ENCODE measurements at places on chromosomes 7 and 10. TPM values are rescaled to one million over a fixed set of nuclear protein-coding genes. Genes with fewer than 3 reads are reported as not detected.
A peak's percentile ranks its signal among the peaks of the same experiment; 100 is the strongest.

GRCh38 chr10:28470873-28471651 lies 61.9 kb upstream of the WAC start:
- no peak for DNase-seq

- no peak for DNase-seq
These were observed 22.0 kb upstream of the BMPR1A start for GRCh38 chr10:86734207-86734988.

The TMEM140 gene
- 11.6 TPM for total RNA-seq

GRCh38 chr7:139232377-139232717 lies 1.3 kb downstream of the UBN2 start:
- DNase-seq, result no peak

- no peak for DNase-seq
These were observed 218.2 kb downstream of the CCDC3 start for GRCh38 chr10:12783293-12783692.

The CFAP69 gene
- total RNA-seq, result 9.3 TPM

GRCh38 chr10:15118615-15119014 lies 21.5 kb downstream of the RPP38 start:
- DNase-seq, result no peak

DNA sequence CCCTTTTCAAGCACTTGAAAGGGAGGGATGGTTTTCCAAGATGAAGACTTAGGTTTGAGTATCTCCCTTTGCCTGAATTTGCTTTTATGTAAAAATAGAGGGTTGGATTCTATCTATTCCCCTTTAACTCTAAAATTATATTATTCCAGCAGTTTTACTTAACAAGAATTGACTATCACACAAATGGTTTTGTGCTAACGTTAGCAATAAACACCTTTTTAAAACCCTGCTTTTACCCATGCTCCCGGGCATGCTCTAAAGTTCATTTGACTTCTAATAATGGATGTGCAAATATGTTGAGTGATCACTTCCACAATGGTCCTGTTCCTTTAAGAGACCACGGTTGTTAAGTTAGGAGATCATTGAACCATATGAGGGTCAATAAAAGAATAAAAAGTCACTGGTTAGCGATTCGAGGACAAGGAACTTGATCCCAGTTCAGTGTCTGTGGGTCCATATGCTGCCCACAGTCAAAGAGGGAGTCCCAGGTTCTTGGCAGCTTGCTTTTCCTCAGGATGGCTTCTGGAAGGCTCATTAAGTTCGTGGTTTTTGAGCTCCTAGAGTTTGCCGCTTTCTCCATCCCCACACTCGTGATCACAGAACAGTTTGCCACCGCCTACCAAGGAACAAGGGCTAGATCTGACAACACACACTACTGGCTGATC lies at the start of gene TMEM236:
Gene TMEM236 (plus strand): TSS at position 421 of the 665 bp plus-strand sequence. CDS start 95 bp downstream, at position 516.
- DNase-seq, result no peak

- no peak for DNase-seq
These were observed 10.6 kb downstream of the ELAPOR2 start for GRCh38 chr7:87048839-87049238.

- no peak for DNase-seq
These were observed 203.1 kb downstream of the TMEM26 start for GRCh38 chr10:61250131-61250530.

The SPDYE6 gene
- not detected for total RNA-seq

GRCh38 chr10:11875494-11876281 lies 52.5 kb downstream of the PROSER2 start:
- peak; percentile 90 for DNase-seq

GRCh38 chr7:133288970-133289369 lies 36.1 kb downstream of the EXOC4 start:
- DNase-seq, result no peak

- peak; percentile 60 for DNase-seq
These were observed 257.2 kb downstream of the KIAA1217 start for GRCh38 chr10:24465891-24466818.

Data from ureter (tissue), 1 donor.